Frontal cortex (tissue), 4 donors: ENCODE measurements at places on chromosomes 11 and 22.

- no peak for DNase-seq
Observed at GRCh38 chr22:21564411-21564810, 3.1 kb upstream of the UBE2L3 start.

DNA sequence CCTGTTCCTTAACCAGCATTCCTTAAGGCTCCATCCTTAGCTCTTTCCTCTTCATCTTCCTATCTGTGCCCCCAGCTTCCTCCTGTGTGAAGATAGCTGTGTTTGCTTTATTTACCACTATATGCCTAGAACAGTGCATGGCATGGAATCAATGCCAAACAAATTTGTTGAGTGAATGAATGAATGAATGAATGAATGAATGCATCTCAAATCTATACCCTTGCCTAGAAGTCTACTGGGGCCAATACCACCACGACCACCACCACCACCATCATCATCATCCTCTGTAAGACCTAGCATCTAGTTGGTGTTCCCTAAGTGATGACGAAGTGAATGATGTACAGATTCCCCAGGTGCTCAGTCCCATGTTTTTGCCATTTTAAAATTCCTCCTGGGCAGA lies 819 bp upstream of the OTOG start:
- no peak for DNase-seq

GRCh38 chr11:45321669-45322068 lies 35.5 kb upstream of the SYT13 start:
- no peak for DNase-seq

DNA sequence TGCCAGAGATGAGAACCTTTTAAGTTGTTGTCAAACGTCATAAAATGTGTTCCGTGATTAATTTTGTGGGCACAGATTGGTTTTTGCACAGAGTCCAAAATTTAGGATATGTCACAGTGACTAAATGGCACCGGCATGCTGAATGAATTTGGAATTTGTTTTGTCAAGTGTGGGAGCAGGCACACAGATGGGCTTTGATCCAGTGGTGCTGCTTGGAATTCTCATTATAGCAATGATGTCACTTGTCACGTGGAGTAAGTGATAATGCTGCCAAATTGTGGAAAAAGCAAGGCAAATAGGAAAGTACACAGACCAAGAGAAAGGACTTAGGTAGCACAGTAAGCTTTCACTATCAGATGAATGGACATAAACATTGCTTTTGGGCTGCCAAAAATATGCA lies 8.0 kb upstream of the LIN7C start:
- DNase-seq: no peak

GRCh38 chr11:11366793-11367192 lies 13.7 kb upstream of the CSNK2A3 start:
- no peak for DNase-seq

DNA sequence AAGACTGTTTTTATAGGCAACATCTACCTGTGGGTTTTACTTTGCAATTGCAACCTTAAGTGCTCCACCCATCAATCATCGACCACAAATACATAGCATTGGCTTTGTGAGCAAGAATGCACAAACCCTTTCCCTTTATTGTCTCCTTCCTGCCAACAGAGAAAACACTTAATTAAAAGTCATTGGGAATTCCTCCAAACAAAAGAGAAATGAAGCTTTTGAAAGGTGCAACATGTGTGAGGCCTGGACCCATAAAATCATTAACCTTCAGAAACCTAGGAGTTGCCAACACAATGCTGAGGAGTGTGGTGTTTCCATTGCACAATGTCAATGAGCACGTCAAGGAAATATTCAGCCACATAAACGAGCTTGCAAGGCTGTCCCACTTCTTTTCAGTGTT lies 223.2 kb downstream of the BLID start:
- no peak for DNase-seq

DNA sequence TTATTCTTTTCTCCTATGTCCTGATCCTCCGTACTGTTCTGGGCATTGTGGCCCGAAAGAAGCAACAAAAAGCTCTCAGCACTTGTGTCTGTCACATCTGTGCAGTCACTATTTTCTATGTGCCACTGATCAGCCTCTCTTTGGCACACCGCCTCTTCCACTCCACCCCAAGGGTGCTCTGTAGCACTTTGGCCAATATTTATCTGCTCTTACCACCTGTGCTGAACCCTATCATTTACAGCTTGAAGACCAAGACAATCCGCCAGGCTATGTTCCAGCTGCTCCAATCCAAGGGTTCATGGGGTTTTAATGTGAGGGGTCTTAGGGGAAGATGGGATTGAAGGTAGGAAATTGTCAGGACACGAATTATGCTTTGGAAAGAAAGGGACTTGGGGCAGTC lies 843 bp downstream of the OR51T1 start:
- DNase-seq: no peak
